ENCODE measurements at places on chromosomes 5 and 9.

DNA sequence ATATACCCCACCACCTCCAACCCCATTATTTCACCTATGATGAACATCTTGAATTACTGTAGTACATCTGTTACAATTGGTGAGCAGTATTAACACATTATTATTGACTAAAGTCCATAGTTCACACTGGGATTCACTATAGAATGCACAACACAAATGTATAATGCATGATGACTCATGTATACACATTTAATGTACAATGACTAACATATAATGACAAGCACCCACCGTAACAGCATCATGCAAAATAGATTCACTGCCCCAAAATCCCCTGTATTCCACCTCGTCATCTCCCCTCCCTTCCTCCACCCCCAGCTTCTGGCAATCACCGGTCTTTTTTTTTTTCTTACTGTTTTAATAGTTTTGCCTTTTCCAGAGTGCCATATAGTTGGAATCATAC lies 47.1 kb upstream of the NEK6 start:
- DNase-seq: no peak

GRCh38 chr9:114465417-114465816 lies 39.9 kb downstream of the WHRN start:
- DNase-seq: no peak

- no peak for DNase-seq
Measured at GRCh38 chr9:5481322-5482040, 28.9 kb upstream of the PDCD1LG2 start.

DNA sequence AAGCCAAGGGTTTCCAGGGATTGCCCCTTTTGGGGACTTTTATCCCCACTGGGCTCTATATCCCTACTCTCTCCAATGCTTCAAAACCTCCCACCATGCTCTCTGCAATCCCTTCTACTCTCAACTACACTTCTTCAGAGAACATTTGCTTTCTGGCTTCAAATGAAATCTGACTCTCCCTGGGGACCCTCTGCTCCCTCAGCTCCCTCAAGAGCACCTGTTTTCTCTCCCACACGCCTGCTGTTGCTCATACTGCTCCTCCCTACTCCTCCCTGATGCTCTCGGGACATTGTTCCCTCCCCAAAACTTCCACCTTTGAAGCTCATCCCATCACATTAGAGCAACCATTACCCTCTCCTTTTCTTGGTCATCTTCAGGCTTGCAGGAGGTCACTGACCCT lies 344.9 kb downstream of the CDK5RAP2 start:
- no peak for DNase-seq
